Vagina (tissue), 2 donors: ENCODE measurements at places on chromosomes 1 and 21.

- DNase-seq = no peak
These were observed 83.4 kb downstream of the ADSS2 start for GRCh38 chr1:244368279-244368678.

GRCh38 chr1:214538496-214538895 is 12.9 kb downstream of the PTPN14 start:
- no peak for DNase-seq

- no peak for DNase-seq
These were observed 46.9 kb downstream of the SLC45A1 start for GRCh38 chr1:8364528-8365442.

GRCh38 chr1:22159891-22160290 is 17.0 kb upstream of the WNT4 start:
- DNase-seq = no peak

- DNase-seq = no peak
These were observed 38.6 kb upstream of the RGS18 start for GRCh38 chr1:192119701-192120100.

DNA sequence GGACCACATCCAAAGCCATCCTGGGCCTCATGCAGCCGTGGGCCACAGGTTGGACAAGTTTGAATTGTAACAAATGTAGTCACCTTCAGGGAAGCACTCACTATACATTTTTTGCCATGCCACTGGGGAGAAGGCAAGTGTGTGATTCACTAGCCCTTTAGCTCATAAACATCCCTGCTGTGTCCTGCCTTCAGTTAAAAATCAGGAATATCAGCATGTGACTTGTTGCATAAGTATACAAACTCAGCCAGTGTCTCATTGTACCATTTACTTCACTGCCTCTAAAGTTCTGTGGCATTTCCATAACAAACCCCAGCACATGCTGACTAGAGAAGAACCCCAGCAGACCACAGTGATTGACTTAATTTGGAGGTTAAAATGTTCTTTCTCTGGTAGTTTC is 142.0 kb upstream of the C1orf105 start:
- DNase-seq = no peak
